ENCODE measurements at places on chromosomes 7 and 10.

DNA sequence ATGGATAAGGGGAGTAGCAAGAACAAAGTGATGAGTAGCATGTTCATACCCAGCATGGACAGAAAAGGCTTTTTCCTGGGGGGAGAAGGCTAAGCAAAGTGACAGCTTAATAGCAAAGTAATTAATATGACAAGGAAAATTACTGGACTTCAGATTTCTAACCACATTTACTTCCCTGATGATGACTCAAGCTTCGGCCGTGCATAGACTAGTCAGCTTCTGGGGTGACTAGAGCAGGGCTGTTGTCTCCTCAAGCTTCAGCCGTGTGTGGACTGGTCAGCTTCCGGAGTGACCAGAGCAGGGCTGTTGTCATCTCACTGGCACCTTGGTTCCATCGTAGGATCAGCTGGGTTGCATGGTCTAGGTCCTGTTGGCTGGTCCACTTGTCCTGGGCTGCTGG, 2.1 kb upstream of the ZNF117 start:
- no peak for DNase-seq

GRCh38 chr10:79905322-79906314, 43.3 kb downstream of the SFTPD start:
- DNase-seq = no peak

- peak; percentile 71 for DNase-seq
Measured at GRCh38 chr10:69567920-69568319, 5.3 kb downstream of the NEUROG3 start.

DNA sequence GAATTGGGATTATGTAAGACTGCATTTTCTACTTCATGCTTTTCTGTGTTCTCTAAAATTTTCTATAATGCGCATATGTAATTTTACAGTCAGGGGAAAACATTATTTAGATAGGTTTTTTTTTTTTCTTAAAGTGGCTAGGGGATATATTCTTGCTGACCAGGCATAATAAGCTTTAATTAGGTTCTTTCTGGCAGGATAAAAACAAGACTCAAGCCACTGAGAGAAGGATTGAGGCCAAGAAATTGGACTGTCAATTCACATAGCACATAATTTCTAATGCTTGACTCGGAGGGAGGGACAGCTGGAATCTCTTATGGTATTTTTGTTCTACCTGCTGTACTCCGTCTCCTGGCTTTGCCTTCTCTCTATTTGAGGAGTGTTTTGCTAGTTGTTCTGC, 119.8 kb upstream of the NPVF start:
- no peak for DNase-seq

- DNase-seq = no peak
Measured at GRCh38 chr7:124724507-124725192, 40.9 kb downstream of the GPR37 start.

DNA sequence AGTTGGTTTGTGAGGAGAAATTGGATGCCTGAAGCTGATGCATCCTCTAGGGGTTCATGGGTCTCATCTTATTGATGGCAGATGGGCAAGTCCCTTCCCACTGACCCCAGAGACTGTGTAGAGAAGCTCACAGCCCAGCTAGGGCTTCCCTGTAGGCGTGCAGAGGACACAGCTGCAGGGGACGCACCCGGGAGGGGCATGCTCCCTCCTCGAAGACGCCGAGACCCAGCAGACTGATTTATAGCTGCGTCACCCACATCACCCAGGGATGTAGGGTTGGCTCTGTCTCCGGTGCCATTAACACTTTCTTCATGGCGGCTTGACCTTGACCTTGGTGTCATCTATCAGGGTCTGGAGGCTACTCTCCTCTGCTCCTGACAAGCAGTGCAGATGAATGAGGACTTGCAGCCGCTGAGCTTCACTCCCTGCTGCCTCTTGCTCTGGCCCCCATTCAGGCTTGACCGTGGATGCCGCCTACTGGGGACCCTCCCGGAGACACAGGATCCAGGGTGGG, 549.7 kb downstream of the TCERG1L start:
- DNase-seq = no peak

DNA sequence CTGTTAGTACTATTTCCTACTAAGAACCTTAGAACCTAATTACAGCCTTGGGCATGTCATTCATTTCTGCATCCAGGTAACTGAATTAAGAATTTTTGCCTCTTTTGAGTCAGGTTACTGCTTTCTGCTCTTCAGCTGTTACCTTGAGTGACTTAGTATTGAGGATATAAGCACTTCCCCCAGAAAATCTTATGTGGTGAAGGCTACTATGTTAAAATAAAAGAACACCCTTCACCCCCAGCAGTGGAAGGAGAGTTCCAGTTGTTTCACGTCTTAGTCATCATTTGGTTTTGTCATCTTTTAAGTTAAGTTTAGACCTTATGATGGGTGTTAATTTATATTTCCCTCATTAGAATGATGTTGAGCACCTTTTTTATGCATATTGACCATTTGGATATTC, 82.8 kb downstream of the GLCCI1 start:
- no peak for DNase-seq

- DNase-seq = no peak
Measured at GRCh38 chr10:26508016-26508415, 69.9 kb downstream of the APBB1IP start.

- DNase-seq = no peak
Measured at GRCh38 chr7:90777886-90778285, 181.8 kb downstream of the CDK14 start.

DNA sequence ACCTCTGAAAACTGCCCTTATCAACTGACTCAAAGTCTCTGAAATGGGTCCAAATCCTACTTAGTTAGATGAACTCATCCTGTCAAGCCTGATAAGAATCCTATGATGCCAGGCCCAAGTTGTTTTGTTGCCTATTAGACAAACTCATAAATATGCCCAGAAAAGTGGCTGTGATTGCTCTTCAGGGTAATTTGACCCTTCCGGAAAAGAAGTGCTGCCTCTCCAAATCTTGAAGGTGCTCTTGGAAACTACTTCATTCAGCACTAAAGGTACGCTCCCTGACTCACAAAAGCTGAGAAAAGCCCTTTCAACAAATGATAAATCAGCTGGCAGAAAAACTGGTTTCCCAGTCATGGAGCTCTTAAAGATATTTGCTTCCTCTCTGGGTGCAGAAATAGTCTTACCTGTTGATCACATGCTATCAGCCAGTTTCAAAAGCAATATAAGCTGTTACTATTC, 6.7 kb downstream of the IFIT5 start:
- no peak for DNase-seq

- no peak for DNase-seq
Measured at GRCh38 chr10:22764639-22765038, 50.3 kb upstream of the PIP4K2A start.

GRCh38 chr10:17506856-17507471, 52.6 kb upstream of the ST8SIA6 start:
- DNase-seq = no peak

- peak; percentile 57 for DNase-seq
Measured at GRCh38 chr7:44196450-44196872, 4.3 kb upstream of the YKT6 start.

- DNase-seq = no peak
Measured at GRCh38 chr10:43734716-43735115, 86.0 kb upstream of the ZNF32 start.

- no peak for DNase-seq
Measured at GRCh38 chr10:133133471-133134231, 26.4 kb upstream of the KNDC1 start.

DNA sequence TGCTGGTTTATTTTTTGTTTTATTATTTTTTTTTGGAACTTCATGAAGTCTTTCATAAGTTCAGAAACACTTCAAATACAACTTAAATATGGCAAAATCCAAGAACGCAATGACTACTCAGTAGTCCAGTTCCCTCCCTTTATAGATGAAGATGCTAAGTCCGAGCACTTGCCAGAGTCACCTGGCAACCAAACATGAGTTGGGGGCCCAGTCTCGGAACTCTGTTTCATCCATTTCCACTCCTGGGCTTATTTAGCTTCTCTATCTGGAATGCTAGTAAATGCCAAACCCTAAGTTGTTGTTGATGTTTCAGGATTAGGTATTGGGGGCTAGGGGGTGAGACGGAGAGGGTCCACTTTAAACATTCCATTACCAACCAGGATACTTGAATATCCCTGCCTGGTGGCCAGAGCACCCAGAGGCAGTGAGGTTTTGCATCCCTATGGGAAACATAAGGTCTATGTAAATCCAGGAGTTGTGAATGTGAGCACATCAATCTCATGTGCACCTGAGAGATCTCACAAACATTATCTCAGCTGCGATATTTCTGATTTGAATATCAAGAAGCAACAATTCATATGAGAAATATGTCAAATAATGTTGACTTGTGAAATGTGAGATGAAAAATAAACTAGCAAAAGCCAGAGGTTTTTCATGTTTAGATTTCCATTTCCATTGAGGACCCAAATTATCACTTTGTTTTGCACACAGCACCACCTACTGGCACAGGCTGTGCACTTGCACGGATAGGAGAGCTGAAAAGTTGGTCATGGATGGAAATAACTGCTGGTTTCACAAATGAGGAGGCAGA, 129.3 kb downstream of the PKD1L1 start:
- peak; percentile 66 for DNase-seq

DNA sequence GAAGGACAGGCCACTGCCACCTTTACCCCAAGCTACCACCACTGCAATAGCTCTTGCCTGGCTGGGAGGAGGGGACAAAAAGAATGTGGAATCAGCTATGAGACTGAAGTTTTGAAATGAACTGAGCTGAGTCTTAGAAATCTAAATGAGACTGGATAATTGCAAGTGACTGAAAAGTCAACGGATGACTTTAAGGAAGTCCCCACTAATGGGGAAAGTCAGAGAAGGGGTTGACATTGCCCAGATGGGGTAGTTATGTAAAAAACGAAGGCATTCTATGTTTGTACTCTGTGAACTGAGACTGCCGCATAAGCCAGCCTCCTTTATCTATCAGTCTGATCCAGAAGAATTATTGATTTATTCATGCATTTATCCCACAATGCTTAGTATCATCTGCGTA, 67.2 kb downstream of the RBM20 start:
- no peak for DNase-seq

- no peak for DNase-seq
Measured at GRCh38 chr10:110483633-110484032, 14.1 kb upstream of the DUSP5 start.

DNA sequence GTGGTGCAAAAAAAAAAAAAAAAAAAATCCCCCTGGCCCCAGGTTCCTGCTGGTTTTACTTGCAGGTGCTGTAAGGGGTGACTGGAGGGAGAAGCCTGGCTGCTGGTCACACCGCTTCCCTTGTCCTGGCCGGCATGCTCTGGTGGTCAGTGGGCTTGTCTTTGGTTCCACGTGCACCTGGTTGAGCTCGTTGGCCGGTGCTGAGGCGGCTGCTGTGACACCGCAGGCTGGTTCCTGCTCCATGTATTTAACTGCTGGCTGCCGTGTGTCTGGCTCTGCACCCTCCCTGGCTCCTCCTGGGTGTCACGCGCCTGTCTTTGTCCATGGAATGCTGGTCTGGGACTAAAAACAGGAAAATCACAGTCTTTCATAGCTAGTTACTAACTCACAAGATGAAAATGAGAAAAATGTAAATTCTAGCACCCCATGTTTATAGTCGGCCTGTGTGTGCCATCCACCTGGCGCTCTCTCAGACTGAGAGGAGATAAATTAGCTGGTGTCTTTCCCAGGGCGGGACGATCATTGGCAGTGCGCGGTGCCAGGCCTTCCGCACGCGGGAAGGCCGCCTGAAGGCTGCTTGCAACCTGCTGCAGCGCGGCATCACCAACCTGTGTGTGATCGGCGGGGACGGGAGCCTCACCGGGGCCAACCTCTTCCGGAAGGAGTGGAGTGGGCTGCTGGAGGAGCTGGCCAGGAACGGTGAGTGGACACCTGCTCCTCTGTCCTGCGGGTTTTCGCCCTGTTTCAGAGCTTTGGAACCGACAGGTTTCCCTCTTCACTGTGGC, 33.7 kb downstream of the PFKP start:
- DNase-seq = no peak

DNA sequence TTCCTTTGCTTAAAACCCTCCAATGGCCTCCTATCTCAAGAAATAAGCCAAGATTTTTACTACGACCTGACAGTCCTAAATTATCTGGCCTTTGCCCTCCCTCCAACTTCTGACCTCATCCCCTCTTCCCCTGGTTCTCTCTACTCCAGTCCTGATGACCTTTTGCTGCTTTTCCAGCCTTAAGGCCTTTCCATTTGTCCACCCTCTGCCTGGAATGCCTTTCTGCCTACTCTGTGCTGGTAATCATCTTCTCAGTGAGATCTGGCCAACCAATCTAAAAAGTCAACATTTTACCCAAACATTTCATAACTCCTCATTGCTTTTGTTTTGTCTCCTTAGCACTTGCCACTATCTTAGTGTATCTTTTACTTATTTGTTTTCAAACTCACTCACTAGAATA, 75.7 kb downstream of the VPS41 start:
- DNase-seq = no peak

- no peak for DNase-seq
Measured at GRCh38 chr7:158174947-158175346, 412.7 kb downstream of the PTPRN2 start.

GRCh38 chr7:39394105-39394680, 172.0 kb upstream of the YAE1 start:
- DNase-seq = no peak

- peak; percentile 97 for DNase-seq
Measured at GRCh38 chr10:72297281-72297804, 23.6 kb downstream of the DDIT4 start.

GRCh38 chr7:156918635-156919034, 25.7 kb upstream of the LMBR1 start:
- no peak for DNase-seq

DNA sequence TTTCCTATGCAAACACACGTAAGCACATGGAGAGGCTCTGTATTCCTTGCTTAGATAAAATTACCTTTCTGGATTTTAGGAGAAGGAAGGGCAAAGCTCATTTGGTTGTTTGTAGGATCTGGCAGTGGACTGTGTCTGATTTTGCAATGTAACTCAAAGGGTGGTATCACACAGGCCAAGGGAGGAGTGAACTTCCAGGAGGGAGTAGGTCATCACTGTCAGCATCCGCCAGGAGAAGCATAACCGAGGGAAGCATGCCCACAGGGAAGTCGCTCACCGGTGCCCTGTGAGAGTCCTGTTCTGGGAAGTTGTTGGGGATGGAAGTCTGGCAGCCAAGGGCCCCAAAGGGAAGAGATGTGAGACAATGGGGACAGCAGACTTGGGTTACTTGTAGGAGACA, 74.4 kb downstream of the CFAP58 start:
- no peak for DNase-seq

DNA sequence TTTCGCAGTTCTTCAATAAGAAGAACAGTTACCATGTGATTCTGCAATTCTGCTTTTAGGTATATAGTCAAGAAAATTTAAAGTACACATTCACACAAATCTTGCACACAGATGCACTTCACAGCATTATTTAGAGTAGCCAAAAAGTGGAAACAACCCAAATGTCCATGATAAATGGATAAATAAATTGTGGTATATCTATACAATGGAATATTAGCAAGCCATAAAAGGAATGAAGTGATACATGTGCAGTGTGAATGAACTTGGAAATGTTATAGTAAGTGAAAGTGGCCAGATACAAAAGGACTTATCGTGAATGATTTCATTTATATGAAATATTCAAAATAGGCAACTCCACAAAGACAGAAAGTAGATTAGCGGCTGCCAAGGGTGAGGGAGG, 109.1 kb downstream of the AGMO start:
- DNase-seq = no peak
